Activated naive CD8-positive, alpha-beta T cell treated with anti-CD3 and anti-CD28 coated beads for 36 hours (primary cell): ENCODE measurements at places on chromosomes 6 and 20. TPM values are rescaled to one million over a fixed set of nuclear protein-coding genes. Genes with fewer than 3 reads are reported as not detected.

DNA sequence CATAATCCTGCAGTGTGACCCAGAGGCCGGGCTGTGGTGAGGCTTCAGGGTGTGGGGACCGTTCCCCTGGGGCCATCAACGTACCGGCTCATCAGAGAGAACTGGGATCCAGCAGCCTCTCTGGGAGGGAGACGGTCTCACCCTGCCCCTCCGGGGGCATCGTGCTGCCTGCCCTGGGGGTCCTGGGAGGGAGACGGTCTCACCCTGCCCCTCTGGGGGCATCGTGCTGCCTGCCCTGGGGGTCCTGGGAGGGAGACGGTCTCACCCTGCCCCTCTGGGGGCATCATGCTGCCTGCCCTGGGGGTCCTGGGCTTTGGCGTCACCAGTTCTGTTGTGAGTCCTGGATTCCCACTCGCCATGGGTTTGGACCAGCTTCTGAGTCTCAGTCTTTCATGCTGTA, 17.1 kb downstream of the SMOC2 start:
- H3K27me3 ChIP-seq, result peaks cover 17% of the 10 kb centered on the region
- H3K27ac ChIP-seq, result no peak overlapping the region
- no peaks in the 10 kb centered on the region for H3K36me3 ChIP-seq
- DNase-seq, result no peak

DNA sequence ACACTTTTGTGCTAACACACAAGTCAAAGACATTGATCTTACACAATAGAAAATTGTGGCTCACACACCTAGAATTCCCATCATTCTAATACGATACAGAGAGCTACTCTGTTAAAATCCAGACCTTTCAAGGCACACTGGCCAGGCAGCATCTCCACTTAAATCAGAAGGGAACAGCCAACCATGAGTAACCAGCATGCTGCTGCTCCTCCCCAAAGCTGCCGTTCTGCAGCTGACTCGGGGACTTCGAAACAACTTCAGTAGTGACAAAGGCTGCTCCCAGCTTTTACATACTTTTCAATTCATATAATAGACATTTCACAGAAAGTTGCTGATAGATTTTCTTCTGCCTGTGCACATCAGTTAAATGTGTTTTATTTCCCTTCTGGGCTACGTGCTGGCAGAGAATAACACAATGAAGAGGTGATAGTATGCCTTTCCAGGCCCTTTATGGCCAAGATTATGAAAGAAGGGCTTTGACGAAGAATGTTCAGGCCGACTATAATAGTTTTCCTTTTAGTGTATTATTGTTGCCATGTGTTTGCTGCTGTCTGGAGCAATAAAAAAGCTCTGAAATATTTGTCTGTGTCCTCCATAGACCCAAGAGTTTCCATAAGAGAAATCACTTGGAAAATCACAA, 159.0 kb downstream of the GMDS start:
- peaks cover 18% of the 10 kb centered on the region for H3K36me3 ChIP-seq
- no peaks in the 10 kb centered on the region for H3K27me3 ChIP-seq
- DNase-seq, result no peak
- H3K4me1 ChIP-seq, result peaks cover 15% of the 10 kb centered on the region

DNA sequence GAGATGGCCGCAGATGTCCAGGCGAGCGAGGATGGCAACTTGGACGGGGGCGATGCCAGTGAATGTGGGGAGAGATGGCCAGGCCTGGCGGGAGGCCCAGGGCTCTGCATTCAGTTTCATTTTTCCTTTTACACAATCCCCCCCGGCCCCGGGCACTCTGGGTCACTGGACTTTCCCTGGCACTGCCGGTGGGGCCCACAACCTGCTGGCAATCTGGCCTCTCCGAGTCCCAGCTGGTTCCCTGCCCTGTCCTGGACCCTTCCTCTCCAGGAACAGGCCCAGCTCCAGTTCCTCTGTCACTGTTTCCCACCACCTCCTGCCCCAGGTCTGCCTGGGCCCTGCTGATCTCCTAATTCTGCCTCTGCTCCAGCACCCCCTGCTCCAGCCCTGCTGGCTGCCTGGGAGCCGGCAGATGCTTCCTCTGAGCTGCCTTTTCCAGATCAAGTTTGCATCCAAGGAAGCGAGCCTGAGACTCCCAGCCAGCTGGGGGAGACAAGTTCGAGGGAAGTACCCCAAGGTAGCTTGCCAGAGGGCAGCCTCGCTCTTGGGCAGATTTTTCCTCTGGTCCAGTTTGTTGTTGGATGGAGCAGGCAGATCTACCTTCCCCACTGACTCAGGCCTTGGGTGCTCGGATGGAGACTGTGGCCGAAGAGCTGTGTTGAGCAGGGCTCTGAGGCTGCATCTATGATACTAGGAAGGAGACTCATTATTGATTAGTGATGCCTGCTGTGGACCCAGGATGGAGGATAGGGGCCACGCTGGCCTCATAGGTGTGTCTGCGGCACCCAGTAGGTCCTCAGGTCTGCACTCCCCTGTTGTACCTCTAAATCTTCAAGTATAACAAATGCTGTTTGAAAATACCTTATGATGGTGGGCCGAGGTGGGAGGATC, 83.2 kb downstream of the CEBPB start:
- peaks cover 2% of the 10 kb centered on the region for H3K4me1 ChIP-seq
- no peaks in the 10 kb centered on the region for H3K36me3 ChIP-seq
- no peak overlapping the region for H3K4me3 ChIP-seq
- H3K27ac ChIP-seq, result no peak overlapping the region
- no peak for DNase-seq

GRCh38 chr6:11153447-11153846, 41.9 kb upstream of the ERVFRD-1 start:
- H3K4me1 ChIP-seq, result peaks cover 10% of the 10 kb centered on the region
- no peak for DNase-seq
- H3K36me3 ChIP-seq, result peaks cover 1% of the 10 kb centered on the region
- peak overlapping the region; percentile 16 for H3K27ac ChIP-seq

DNA sequence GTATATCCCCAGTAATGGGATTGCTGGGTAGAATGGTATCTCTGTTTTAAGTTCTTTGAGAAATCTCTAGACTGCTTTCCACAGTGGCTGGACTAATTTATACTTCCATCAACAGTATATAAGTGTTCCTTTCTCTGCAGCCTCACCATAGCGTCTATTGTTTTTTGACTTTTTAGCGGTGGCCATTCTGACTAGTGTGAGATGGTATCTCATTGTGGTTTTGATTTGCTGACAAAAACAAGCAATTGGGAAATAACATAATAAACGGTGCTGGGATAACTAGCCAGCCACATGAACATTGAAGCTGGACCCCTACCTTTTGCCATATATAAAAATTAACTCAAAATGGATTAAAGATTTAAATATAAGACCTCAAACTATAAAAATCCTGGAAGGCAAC, 14.2 kb downstream of the OR2A4 start:
- H3K4me1 ChIP-seq, result peaks cover 12% of the 10 kb centered on the region
- DNase-seq, result no peak
- H3K27ac ChIP-seq, result no peak overlapping the region
- peaks cover 4% of the 10 kb centered on the region for H3K27me3 ChIP-seq
- H3K36me3 ChIP-seq, result no peaks in the 10 kb centered on the region
- H3K4me3 ChIP-seq, result no peak overlapping the region

The ERVFRD-1 gene
- total RNA-seq, result not detected

The NKX2-4 gene
- not detected for total RNA-seq

The SLC17A2 gene
- total RNA-seq, result not detected

The POLR1H gene
- 50.6 TPM for total RNA-seq
